ENCODE measurements at places on chromosomes 13 and 19. TPM values are rescaled to one million over a fixed set of nuclear protein-coding genes. Genes with fewer than 3 reads are reported as not detected.

DNA sequence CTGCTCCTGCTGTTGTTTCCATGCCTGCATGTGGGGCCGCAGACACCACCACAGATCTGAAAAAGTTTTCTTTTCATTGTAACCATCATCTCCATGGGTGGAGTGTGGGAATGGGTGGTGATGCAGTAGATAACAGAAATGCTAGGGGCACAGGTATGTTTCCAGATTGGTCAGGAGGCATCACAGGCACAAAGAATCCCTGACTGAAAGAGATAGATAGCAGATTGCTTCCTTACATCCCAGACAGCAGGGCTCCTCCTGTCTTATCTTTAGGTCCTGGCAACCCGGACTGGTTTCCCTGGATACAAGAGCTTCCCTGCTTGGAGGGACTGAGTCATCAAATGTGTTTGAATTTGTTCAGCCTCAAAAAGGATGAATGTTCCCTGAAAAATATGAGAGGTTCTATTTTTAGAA is 1937.6 kb downstream of the PCDH9 start:
- DNase-seq, result no peak
- no peak overlapping the region for H3K4me3 ChIP-seq
- no peaks in the 10 kb centered on the region for H3K36me3 ChIP-seq

DNA sequence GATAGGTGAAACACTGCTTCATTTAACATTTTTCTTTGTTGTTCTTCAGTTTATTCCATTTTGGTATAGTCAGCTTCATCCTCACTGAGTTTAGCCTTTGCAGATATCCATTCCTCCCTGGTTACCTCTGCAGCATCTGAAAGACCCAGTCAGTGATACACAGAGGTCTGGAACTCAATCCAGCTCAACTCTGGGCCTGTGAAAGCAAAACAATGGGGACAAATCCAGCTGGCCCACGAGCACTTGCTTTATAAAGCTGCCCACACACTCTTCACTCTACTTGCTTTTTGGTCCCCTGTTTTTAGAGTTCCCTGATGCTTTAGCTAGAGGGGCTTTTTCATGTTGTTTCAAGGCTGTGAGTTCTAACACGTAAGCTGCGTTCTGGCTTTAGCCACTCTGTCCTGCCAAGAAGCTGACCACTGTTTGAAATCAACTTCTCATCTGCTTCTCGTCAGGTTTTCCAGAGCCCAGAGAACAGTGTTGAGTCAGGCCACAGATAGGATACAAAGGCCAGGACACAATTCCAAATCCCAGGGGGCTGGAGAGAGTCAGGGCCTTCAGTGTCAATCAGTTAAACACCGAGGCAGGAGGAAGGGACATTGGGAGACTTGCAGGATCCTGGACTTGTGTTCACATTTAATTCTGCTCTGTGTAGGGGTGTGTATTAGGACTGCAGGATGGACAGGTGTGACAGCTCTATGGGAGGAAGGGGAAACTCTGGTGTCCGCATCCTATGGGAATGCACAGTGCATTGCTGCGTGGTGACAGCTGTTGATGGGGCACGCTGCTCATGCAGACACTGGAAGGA is 83.5 kb upstream of the RNF113B start:
- no peak for DNase-seq
- H3K36me3 ChIP-seq, result peaks cover 5% of the 10 kb centered on the region
- peaks cover 52% of the 10 kb centered on the region for H3K4me1 ChIP-seq
- no peak overlapping the region for H3K4me3 ChIP-seq
- no peaks in the 10 kb centered on the region for H3K27me3 ChIP-seq
- H3K27ac ChIP-seq, result peak overlapping the region; percentile 45

ZNF726 gene
- 0.37 TPM for total RNA-seq

DNA sequence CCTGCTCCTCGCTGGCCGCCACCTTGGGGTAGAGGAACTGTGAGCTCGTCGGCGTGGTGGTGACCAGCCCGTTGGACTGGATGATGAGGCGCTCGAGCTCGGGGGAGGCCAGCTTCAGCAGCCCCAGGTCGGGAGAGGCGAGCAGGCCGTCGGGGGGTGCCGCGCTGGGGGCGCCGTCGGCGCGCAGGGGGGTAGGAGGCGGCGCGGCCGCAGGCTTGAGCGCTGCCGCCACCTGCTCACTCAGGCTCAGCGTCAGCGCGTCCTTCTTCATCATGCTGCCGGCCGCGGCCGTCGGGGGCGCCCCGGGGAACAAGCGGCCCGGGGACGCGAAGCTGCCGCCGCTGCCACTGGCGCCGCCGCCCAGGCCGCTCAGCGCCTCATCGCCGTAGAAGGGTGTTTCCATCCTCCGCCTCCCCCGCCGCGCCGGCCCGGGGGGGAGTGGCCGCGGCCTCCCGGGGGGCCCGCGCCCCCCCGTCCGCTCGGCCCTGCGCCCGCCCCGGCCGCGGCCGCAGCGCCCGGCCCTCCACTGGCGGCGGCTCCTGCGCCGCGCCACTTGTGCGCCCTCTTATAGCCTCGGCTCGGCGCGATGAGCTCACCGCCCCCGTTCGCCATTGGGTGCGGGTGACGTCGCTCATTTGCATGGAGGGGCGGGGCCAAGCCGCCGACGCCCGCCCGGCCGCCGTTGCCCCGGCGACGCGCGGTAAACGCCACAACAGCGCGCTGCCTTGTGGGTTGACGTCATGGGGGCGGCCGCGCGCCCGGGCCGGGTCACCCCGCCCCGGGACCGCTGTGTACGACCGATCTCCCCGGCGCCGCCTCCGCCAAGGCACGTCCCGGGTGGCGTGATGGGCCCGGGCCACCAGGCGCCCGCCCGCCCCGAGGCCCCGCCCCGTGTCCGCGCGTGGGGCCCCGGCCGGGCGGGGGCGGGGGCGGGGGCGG is at the start of gene JUND:
Gene JUND (minus strand): TSS at position 541 of the 939 bp plus-strand sequence. CDS start 138 bp downstream, at position 403.
- H3K4me1 ChIP-seq, result peaks cover 33% of the 10 kb centered on the region
- H3K27me3 ChIP-seq, result peaks cover 7% of the 10 kb centered on the region
- H3K36me3 ChIP-seq, result peaks cover 8% of the 10 kb centered on the region
- H3K27ac ChIP-seq, result peak within 1 kb of the TSS; percentile 99

- no peaks in the 10 kb centered on the region for H3K36me3 ChIP-seq
- no peak for DNase-seq
- H3K4me3 ChIP-seq, result peak overlapping the region; percentile 27
- no peak overlapping the region for H3K27ac ChIP-seq
- peaks cover 21% of the 10 kb centered on the region for H3K27me3 ChIP-seq
These were observed 12.0 kb downstream of the NDUFA11 start for GRCh38 chr19:5891572-5891937.
